ENCODE measurements at places on chromosomes 3 and 15. TPM values are rescaled to one million over a fixed set of nuclear protein-coding genes. Genes with fewer than 3 reads are reported as not detected.

MFSD1 gene
- 48.6 TPM for polyA plus RNA-seq

DNA sequence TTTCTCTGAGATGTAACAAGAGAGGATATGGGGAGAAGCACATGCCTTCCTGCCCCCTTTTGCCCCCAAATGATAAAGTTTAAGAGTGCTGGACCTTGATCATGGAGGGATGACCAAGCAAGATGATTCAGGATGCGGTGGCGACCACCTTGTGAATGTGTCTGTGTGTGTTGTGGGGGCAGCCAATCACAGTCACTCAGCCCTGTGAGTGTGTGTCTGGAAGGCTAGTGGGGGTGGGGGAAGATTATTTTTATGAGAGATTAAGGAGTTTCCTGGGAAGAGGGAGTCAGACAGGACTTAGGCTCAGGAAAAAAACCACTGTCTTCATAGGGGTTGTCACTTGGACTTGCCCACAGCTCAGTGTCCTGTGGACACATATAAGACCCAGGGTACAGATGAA is 57.8 kb upstream of the KY start:
- no peak for DNase-seq

GPR62 gene
- 0.32 TPM for polyA plus RNA-seq

ILDR1 gene
- 4.6 TPM for polyA plus RNA-seq

CPNE4 gene
- 0.74 TPM for polyA plus RNA-seq

GRCh38 chr3:182848906-182849305 is 55.6 kb downstream of the ATP11B start:
- DNase-seq, result no peak

DNA sequence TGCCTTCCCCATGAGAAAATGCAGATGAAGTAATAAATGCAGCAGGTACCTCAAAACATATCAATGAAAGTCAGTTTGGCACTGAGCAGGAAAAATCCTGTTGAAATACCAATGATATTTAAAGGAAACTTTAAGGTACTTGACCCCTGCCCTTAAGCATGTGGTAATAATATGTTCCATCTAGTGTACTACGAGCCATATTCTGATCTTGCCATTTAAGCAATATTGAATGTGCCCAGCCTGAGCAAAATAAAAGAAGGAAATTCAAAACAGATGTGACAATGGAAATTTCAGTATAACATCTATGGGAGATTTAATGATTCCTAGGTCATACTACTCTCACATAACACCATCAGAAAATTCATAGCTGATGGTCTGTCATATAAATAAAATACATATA is 191.8 kb upstream of the CGNL1 start:
- DNase-seq, result no peak

DNA sequence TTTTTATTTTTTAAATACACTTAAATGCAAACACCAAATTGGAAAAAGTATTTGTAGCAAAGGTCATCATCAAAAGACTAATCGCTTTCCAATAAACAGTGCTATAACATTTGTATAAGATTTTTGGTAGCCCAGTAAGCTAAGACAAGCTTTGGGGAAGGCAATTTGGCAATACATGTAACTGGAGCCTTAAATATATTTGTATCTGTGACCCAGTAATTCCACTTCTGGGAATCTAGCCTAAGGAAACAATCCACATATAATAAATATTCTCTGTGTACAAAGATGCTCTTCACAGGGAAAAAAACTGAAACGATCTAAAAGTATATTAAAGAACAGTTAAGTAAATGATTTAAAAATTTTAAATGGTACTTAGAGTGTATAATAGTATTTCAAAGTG is 65.5 kb upstream of the TJP1 start:
- DNase-seq, result no peak

GRCh38 chr3:64922213-64922612 is 234.4 kb upstream of the ADAMTS9 start:
- DNase-seq, result no peak

Data from left lung (tissue), 14 donors.